Cerebellum (tissue), 4 donors: ENCODE measurements at places on chromosomes 2 and 18.

DNA sequence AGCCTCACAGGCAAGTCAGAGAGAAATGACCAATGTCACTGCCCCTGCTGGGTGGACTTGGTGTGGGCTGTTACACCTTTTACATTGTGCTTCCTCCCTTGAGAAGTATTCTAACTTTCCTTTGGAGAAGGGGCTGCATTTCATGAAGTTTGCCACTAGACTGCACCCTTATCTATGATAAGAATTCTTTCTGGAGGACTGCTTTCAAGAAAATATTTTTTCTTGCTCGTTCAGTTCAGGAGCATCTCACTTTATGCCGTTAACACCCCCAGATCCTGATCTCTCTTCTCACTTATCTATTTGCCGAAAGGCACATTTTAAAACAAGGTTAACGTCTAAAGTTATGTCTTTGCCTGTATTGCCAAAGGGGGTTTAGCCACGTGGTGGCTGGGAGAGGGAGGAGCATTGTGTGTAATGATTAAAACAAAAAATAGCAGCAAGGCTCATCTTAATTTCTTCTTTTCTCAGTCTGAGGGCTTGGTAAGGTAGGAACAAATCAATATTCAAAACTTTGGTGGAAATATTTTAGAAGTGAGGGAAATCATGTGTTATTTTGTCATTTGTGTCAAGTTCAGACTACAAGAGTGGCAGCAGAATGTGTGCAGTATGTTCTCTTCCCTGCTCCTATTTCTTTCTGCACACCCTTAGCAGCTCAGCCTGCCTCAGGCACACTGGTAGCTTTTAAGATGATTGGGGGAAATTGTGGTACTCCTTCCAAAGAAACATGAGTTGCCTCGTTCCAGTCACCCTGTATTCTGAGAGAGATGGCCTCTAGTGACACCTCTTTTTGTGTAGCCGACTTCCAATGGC is 1.6 kb upstream of the IGFBP5 start:
- peak; percentile 31 for DNase-seq

- DNase-seq = no peak
These were observed 39.5 kb upstream of the CYP1B1 start for GRCh38 chr2:38115216-38116032.

- no peak for DNase-seq
These were observed 19.4 kb upstream of the SELENOI start for GRCh38 chr2:26326514-26326913.

GRCh38 chr2:42267530-42267929 is 93.5 kb downstream of the COX7A2L start:
- no peak for DNase-seq

GRCh38 chr2:162029287-162029901 is 44.6 kb downstream of the DPP4 start:
- DNase-seq = peak; percentile 26

DNA sequence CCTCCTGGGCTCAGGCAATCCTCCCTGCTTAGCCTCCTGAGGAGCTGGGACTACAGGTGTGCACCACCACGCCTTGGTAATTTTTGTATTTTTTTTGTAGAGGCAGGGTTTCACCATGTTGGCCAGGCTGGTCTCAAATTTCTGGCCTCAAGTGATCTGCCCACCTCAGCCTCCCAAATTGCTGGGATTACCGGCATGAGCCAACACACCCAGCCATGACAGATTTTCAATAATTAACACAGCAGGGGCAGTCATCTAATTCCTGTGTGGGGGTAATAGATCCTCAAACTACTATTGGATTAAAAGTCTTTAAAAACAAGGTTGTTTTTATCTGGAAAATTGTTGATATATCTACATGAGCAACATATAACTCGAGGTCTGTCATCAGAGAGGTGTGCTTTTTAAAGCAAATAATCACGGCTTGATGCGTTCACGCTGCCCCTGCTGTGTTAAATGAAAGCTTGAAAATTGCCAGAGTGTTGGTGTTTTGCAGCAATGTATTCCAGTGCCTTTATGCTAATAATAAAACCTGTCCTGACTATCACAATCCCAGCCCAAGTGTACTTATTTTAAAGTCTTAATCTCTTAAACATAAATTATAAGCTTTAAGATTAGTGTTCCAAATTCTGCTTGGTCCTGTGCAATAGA is 35.6 kb upstream of the ASB1 start:
- no peak for DNase-seq

GRCh38 chr18:61847164-61847791 is 45.5 kb downstream of the RNF152 start:
- no peak for DNase-seq

DNA sequence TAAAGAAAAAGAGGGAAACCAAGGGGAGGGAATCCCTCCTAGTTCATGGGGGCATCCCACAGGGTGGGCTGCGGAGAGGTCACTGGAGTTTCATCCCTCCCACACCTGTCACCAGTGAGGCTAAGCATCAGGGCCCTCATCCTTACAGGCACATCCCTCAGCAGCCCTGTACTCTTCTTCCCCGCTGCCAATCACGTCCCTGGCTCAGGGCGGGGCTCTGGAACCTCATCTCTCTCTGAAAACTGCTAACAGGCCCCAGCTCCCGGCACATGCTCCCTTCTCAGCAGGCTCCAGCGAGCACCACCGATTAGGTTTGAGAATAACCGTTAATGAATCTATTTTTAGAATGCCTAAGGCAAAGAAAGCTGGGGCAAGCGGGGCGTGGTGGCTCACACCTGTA is 13.0 kb downstream of the UXS1 start:
- DNase-seq = no peak
